Right renal pelvis (tissue), 4 donors: ENCODE measurements at places on chromosomes 4 and X.

DNA sequence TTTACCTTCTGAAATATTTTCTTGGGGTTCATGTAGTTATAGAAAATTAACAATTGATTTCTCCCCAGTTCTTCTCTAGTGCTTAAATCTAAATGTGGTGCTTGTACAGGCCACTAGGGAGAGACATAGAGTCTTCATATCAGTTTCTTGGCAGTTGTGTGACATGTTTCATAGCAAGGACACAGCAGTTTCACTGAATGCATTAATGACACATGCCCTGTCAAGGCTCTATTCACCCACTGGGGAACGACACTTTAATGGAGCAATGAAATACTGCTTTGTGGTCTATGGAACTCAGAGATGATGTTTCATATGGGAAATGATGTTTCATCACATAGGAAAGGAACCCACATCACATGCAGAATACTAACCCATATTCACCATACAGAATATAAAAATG is 2.8 kb downstream of the VEGFC start:
- no peak for DNase-seq

DNA sequence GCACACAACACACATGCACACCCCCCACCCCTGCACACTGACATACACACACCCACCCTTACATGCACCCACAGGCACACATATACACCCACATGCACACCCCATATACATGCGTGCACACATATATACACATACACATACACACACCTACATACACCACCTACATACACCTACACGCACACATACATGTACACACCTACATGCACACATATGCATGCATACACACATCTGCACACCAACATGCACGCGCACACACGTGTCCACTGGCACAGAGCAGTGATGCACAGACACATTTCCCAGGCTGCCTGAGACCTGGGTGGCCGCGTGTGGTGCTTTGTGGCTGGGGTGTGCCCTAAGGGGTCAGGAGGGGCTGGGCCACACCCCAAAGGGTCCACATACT is 31.7 kb downstream of the FGFRL1 start:
- no peak for DNase-seq

DNA sequence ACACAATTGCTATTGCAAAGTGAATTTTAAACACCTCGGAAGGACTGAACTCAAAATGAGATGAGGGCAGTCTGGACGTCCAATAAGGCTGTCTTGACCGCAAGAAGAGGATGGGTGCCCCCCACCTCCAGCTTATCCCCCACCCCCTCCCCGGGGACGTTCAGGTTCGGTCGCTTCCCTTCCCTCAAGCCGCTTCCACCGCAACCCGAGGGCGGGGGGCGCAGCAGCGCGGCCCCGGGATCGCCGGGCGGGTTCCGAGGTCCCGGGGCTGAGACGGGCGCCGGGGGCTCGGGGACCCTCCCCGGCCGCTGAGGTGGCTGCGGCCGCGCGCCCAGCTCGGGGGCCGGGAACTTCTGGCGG is 480 bp downstream of the USP46 start:
- DNase-seq: no peak

DNA sequence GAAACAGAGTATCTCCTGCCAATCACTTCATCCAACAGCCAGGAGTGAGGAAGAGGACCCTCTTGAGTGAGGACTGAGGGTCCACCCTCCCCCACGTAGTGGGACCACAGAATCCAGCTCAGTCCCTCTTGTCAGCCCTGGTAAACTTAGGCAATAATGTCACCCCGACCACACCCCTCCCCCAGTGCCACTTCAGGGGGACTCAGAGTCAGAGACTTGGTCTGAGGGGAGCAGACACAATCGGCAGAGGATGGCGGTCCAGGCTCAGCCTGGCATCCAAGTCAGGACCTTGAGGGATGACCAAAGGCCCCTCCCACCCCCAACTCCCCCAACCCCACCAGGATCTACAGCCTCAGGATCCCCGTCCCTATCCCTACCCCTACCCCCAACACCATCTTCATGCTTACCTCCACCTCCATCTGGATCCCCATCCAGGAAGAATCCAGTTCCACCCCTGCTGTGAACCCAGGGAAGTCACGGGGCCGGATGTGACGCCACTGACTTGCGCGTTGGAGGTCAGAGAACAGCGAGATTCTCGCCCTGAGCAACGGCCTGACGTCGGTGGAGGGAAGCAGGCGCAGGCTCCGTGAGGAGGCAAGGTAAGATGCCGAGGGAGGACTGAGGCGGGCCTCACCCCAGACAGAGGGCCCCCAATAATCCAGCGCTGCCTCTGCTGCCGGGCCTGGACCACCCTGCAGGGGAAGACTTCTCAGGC is at the start of the genes CSAG1 and MAGEA12:
CSAG1 (minus strand) TSS at position 461 of the 715 bp plus-strand sequence. CDS start 1,261 bp downstream, outside the sequence.
MAGEA12 (plus strand) TSS at position 497 of the 715 bp plus-strand sequence. CDS start 2,405 bp downstream, outside the sequence.
- DNase-seq: no peak

GRCh38 chr4:183610033-183610432 is 49.0 kb downstream of the RWDD4 start:
- DNase-seq: no peak

DNA sequence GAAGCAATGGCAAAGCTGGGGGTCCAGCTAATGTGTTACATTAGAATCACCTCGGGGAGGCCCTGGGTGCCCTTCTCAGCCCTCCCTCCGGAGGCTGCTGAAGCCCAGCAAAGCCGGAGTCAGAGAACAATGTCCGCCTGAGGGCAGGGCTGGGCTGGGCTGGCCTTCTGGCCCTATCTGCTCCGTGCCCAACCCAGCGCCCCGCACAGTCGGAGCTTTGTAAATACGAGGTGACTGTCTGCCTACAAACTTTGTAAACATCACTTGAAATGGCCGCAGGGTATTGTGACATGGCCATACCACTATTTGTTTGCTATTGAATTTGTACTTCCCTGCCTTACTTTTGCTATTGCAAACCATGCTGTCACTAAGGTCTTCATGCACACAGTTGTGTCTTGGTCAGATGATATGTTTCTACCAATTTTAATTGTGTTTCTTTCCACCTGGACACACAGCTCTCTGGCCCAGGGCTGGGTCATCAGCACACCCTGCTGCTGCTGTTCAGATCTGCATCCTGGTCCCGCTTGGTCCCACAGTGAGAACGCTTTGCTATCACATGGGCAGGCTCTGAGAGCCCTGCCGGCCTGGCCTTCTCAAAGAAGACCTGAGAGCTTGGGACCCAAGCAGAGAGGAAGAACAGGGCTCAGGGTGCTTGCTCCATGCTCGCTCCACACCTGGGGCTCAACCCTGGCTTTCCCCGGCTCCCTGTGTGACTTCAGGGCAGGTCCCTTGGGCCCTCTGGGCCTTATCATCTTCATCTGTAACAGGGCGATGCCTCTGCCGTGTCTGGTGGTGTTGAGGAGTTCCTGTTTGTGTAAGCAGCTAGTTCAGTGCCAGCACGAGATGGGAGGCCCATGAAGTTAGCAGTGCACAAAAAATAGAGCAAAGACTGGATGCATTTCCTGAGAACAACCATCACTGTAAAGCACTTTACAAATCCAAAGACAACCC is 2.3 kb downstream of the S100P start:
- no peak for DNase-seq

DNA sequence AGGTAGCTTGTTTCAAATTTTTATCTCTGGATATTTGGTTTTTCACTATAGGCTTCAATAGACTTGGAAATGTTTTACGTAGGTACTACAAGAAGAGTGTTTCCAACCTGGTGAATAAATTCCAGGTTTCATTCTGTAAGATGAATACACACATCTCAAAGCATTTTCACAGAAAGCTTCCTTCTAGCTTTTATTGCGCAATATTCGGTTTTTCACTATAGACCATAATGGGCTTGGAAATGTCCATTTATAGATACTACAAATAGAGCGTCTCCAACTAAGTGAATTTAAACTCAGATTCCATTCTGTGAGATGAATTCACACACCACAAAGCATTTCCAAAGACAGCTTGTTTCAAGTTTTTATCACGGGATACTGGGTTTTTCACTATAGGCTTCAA is 857.7 kb upstream of the HS3ST1 start:
- DNase-seq: no peak

DNA sequence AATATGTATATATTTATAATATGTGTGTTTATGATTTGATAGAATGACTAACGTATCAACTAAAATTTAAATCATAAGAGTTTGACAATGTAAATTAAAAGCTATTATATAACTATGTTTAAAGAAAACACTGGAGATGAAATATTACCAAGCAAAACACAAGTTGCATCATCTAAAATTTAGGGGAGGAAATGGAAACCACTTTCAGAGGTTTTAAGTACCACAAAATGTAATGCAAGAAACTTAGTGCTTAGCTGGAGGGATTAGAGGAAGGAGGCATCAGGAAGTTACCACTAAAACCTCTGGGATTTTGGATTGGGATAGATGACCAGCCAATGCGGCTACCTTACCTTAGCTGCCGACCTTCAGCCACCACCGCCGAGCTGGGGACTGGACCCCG is 1192.1 kb upstream of the PRKX start:
- no peak for DNase-seq

DNA sequence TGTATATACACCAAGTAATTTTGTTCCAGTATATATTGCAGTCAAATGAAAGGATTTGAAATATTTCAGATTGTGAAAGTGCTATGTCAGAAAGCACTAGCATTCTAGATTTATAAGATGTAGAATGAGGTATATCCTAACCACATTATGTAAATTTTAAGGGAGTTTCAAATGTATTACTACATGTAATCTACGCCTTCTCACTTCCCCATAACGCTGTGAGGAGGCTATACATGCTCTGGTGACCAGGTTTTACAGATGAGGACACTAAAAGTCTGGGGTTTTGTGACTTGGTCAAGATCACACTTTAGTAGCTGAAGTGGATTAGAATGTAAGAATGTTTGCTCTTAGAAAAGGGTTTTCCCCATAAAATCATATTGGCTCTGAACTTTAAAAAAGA is 8.1 kb downstream of the ENPEP start:
- no peak for DNase-seq
